ENCODE measurements at places on chromosomes 16 and 17.

DNA sequence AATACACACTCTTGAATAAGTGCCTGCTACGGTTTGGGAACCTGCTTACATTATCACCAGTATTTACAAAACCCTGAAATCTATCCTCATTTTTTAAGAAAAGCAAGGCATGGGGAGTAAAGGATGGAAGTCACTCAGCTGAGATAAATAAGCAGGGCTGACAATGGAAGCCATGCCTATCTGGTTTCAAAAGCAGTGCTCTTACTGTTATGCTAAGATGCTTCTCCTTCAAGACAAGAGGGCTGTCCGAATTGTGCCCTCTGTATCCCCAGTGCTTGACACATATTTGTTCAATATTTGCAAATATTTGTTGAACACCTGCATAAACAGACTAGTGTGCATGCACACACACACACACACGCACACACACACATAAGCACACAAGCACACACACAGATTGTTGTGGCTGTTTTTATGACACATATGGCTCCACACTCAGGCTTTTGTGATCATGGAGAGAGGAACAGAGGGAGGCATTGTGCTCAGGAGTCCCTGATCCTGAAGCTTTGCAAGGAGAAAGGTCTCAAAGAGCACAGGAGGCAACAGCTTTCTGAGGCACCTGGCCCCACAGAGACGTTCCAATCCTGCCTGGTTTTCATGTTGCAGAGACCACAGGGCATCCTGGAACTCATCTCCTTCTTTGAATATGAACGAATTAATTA is 401.6 kb upstream of the CDH11 start:
- DNase-seq = no peak

- DNase-seq = peak; percentile 12
These were observed 42.7 kb downstream of the DYNLRB2 start for GRCh38 chr16:80583466-80583865.

GRCh38 chr17:79176792-79177601 is 102.4 kb downstream of the ENGASE start:
- DNase-seq = no peak

GRCh38 chr16:12628536-12628935 is 175.2 kb downstream of the CPPED1 start:
- DNase-seq = no peak

DNA sequence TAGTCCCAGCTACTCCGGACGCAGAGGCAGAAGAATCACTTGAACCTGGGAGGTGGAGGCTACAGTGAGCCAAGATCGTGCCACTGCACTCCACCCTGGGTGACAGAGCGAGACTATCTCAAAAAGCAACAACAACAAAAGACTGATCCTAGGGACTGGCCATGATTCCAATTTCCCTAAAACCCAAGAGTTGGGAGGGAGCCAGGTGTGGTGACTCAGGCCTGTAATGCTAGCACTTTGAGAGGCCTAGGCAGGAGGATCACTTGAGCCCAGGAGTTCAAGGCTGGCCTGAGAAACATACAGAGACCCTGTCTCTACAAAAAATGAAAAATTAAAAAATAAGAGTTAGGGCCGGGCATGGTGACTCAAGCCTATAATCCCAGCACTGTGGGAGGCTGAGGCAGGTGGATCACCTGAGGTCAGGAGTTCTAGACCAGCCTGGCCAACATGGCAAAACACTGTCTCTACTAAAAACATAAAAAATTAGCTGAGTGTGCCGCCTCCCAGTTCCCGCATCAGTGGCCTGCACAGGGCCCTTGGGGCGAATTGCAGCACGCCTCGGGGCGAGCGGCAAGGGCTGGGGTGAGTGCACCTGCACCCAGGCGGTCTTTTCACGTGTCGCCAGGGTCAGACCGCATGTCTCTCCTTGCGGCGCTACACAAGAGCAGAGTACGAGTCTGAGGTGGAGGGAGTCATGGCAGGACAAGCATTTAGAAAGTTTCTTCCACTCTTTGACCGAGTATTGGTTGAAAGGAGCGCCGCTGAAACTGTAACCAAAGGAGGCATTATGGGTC is 40.8 kb downstream of the CDH3 start:
- no peak for DNase-seq

DNA sequence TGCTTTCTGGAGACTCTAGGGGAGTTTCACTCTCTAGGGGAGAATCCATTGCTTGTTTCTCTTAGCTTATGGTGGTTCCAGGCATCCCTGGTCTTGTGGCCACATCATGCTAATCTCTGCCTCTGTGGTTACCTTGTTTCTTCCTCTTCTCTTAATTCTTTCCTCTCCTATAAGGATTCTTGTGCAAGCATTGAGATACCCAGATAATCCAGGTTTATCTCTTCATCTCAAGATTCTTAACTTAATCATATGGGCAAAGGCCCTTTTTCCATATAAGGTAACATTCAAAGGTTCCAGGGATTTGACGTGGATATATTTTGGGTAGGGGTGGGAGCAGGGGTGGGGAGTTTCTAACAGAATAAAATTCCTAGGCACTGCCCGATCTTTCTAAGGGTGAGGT is 32.6 kb downstream of the FAM20A start:
- no peak for DNase-seq

DNA sequence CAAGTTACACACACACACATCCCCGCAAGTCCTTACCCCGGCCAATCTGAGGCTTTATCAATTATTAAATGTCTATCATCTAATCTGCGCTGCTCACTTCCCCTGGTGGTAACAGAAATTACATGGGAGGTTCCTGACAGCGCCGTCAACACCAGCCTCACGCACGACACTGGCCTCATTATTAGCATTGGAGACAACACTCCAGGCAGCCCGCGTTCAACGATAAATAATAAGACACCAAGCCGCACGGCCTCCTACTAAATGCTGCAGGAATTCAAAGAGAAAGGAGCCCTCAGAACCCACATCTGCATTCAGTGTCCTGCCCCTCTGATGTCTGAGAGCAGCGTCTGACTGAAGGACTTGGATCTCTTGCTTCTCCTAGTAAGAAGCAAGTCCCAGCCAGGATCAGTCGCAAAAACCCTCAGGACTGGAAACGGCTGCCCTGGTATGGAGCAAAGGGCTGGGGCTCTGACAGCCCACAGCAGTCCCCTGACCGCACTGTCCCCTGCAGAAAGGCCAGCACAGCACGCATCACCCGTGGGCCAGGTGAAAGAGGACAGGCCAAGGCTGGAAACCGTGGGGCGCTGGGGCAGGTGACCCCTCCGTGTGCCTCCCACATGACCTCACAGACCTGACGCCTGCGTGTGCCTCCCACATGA is 7.6 kb upstream of the RPH3AL start:
- no peak for DNase-seq

DNA sequence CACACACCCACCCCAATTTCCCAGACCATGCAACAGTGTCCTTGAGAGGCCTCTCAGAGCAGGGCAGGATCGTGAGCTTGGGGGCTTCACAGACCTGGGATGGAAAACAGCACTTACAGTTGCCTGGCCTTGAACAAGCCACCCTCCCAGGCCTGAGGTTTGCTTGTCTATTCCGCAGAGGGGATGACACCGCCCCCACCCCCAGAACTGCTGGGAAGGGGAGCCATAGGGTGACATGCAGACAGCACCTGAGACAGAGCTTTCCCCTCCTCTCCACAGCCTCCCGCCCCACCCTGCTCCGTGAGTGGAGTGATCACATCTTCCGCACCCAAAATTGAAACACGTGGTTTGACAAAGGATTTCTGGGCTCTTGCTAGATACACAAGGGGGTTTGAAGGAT is 131.5 kb upstream of the TNRC6C start:
- DNase-seq = no peak

DNA sequence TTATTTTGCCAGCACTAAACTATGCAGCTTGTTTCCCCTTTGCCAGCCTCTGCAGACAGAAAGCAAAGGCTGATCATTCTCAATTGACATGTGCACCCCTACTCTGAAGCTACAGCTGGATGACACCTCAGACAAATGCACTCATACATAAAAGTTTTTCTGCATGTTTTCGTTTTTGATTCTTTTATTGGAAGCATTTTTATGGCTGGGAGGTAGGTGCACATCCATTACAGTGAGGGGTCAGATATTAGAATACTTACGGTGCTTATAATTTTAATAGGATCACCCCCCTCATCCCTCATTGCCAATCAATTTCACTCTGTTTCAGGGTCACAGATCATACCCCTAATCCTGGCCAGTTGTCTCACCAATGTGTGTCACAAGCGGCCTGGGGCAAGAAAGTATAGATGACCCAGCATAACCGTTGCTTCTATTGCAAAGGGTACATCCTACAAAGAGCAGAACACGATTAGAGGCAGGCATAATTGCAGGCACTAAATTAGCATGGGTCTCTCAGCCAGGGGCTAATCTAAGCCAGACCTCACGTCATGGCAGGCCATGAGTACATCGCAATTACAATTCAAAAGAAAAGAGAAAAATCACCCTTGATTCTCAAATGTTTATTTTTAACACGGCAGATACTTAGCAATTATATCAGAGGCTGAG is 89.5 kb upstream of the SOX9 start:
- DNase-seq = no peak

DNA sequence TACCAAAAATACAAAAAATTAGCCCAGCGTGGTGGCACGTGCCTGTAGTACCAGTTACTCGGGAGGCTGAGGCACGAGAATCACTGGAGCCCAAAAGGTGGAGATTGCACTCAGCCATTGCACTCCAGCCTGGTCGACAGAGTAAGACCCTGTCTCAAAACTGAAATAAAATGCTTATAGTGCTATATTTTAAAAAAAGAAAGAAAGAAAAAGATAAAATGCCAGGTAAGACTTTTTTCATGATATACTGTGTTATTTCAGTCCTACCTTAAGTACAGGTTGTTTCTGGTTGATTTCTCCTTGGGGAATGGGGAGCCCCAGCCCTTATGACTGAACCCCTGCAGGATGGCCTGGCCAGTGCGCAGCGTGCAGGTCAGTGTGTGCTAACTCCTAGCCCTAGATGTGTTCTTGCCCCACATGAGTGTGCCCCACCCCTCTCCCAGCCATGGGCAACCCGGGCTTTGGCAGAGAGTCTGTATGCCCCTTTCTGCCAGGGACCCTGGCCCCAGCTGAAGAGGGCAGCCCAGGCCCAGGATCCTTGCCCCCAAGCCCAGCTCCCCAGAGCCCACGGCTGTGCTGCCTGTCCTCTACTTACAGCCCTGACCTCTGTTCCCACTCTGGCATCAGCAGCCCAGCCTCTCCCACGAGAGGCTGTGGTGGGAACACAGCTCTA is 1.3 kb downstream of the CNGB1 start:
- no peak for DNase-seq

GRCh38 chr16:83992624-83993023 is 24.6 kb downstream of the NECAB2 start:
- no peak for DNase-seq

DNA sequence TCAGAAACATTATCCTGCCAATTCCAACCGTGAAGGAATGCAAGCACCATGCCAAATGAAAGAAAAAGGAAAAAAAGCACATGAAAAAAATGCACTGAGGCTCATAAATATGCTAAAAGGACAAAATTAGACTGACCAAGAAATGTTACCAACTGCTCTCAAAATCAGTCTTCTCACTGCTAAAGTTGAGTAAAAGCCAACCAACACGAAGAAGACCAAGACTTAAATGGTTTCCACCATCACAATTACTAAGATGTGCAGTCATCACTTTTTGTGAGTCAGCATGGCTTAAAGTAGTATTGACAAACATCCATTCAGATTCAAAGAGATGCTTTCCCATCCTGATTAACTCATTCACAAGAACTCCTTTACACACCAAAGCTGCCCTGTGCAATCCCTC is 16.4 kb downstream of the CDYL2 start:
- DNase-seq = no peak

DNA sequence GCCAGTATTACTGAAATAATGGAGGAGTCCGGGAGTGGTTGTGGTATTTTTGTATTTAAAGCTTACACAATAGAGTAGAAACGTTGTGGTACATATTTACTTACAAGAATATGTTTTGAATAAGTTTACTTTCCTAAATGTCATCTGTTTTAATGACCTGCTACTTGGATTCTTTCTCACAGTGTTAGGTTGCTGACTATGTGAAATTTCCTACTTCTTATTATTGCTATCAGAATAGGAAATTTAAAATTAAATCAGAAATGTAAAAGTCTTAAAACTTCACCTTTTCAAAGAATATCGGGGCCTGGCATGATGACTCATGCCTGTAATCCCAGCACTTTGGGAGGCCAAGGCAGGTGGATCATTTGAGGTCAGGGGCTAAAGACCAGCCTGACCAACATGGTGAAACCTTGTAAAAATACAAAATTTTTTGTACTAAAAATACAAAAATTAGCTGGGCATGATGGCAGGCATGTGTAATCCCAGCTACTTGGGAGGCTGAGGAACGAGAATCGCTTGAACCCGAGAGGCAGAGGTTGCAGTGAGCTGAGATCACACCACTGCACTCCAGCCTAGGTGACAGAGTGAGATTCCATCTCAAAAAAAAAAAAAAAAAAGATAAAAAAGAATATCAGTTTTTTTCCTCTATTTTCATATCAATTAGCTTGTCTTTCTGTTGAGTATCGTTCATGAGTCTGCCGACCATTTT is 77.8 kb downstream of the VMP1 start:
- DNase-seq = no peak

All from stimulated activated CD4-positive, alpha-beta T cell treated with anti-CD3 and anti-CD28 coated beads, Interleukin-15, amount 100 ng/mL, for 1 hour (primary cell).